Kidney (tissue), 22 donors: ENCODE measurements at places on chromosomes 5 and 9. TPM values are rescaled to one million over a fixed set of nuclear protein-coding genes. Genes with fewer than 3 reads are reported as not detected.
A peak's percentile ranks its signal among the peaks of the same experiment; 100 is the strongest.

- DNase-seq = no peak
Measured at GRCh38 chr5:1472964-1473628, 27.9 kb upstream of the SLC6A3 start.

DNA sequence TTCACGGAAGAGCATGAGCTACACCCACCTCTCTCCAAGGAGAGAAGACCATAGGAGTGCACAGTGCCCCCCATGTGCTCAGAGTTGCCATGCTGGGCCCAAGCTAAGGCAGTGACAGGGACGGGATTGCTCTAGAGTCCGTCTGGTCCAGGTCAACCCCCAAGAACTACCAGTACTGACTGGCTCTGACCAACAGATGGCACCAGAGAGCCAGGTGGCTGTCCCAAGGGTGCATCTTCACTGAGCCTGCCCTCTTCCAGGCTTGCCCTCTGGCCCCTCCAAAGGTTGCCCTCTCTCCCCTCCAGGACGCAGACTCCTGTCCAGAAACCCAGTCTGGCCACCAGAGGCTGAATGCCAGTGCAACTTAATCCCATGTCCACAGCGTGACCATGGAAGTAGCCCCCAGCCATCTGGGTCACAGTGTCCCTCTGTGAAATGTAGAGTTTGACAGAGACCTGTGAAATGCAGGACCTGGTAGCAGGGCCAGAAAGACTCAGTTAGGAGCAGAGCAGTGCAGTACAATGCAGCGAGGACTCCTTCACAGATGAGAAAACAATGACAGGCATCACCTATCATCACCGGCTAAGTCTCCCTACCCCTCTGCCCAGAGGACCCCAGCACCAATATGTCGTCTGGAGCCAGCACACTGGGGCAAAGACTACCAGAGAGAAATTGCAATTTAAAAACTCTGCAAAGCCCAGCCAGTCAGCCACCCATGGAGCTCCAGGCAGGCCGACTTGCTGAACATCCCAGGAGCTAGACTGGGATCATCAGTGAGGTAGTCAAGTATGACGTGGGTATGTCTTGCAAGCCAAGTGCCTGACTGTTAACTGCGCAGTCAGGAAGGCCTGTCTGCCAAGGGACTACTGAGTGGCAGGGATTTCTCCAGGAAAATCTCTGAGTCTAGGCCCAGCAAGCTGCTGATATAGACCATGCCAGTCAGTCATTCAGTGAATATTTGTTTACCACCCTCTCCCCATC, 7.7 kb upstream of the SKP1 start:
- peak; percentile 74 for DNase-seq

HEXB gene
- 113 TPM for total RNA-seq

GRCh38 chr5:91189480-91190313, 193.4 kb downstream of the ARRDC3 start:
- no peak for DNase-seq

DNA sequence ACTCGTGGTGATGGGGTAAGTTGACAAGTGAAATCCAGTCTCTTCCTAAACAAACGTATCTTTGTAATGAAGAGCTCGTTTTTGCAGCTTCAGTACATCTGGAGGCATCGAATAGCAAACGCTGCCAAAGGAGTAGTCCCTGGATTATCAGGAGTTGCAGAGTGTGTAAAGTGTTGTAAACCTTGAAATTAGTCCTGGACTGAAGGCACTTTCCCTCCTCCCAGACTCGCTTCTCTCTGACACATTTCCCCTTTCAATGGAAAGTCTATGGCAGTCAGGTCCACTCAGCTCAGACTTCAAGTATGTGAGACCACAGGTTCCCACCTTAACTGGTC, 1.5 kb upstream of the PBX3 start:
- no peak for DNase-seq

SEMA6A gene
- 51.6 TPM for total RNA-seq
